ENCODE measurements at places on chromosomes 4 and X.

DNA sequence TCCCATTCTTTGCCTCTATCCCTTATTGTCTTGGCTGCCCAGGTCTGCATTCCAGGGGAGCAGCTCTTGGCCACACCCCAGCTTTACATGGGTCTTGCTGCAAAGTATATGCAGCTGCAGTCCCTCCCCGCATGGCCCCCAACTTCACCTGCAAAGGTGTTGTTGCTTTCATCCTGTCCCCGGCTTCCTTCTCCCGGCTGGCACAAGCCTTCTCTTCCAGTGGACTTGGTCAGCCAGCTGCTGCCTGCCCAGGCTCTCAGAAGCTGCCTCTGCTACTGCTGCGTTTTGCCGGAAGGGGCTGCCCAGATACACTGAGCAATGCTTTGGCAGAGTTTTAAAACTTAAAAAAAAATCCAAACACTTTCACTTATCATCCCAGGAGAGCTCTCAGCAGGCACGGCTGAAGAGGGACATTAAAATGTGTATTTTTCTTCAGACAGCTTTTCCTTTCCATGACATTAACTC lies 121.2 kb upstream of the PDLIM3 start:
- no peak overlapping the region for H3K27ac ChIP-seq
- H3K36me3 ChIP-seq = no peaks in the 10 kb centered on the region
- H3K4me1 ChIP-seq = no peaks in the 10 kb centered on the region
- no peak overlapping the region for H3K4me3 ChIP-seq
- no peak for ATAC-seq
- peaks cover 17% of the 10 kb centered on the region for H3K27me3 ChIP-seq

DNA sequence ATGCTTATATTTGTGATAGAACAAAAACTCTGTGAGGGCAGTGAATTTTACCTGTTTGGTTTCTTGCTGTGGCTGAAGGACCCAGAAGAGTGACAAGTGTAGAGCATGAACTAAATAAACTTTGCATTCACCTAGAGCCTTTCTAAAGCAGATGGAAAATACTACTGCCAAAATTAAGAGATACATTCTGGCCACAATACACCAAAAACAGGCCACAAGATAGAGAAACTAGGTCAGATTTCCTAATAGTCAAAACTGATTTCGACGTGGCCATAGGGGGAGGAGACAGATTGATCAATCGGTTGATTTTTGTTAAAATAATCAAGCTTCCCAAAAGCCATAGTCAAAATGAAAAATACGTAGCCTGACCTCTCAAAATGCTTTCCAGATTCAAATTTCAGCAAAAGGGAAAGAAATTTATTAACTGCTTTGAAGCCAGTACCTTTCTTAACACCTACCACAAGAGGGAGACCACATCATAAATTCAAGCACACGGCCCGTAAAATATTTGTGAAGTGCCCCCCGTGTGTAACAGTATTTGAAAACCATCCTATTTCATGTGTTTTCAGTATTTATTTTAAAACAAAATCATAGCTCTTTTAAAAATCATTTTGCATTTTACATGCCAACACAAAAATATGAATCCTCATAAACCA lies 132.4 kb downstream of the CORIN start:
- H3K36me3 ChIP-seq = no peaks in the 10 kb centered on the region
- no peak for ATAC-seq
- no peaks in the 10 kb centered on the region for H3K4me1 ChIP-seq

DNA sequence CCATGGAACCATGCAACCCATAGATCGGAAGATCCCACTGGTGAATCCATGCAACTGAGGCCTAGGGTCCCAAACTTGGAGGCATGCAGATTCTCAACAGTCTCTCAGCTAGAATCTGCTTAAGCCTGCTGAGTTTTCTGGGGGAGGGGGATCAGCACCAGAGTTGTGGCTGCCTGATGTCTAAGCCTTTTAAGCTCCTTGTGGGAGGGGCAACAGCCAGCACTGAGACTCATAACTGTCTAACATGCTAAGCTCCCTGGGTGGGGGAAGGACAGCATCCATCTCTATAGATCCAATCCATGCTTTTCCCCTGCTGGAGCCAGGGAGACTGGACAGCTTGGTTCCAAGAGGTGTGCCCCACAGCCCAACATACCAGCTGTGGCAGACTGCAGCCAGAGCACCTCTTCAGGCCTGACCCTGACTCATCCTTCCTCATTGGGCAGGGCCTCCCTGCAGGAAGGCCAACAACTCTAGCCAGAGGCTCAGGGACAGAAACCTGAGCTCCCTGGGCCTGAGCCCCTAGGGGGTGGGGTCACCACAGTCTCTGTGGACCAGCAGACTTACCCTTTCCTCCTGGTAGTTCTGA lies 300.1 kb upstream of the SLC7A11 start:
- no peaks in the 10 kb centered on the region for H3K4me1 ChIP-seq
- no peak overlapping the region for H3K4me3 ChIP-seq
- ATAC-seq = no peak
- no peaks in the 10 kb centered on the region for H3K27me3 ChIP-seq
- H3K36me3 ChIP-seq = no peaks in the 10 kb centered on the region
- no peak overlapping the region for H3K27ac ChIP-seq

GRCh38 chr4:81574991-81575390 lies 103.3 kb upstream of the RASGEF1B start:
- H3K36me3 ChIP-seq = no peaks in the 10 kb centered on the region
- ATAC-seq = no peak
- peaks cover 23% of the 10 kb centered on the region for H3K4me1 ChIP-seq
- H3K27ac ChIP-seq = no peak overlapping the region

- ATAC-seq = no peak
- peaks cover 45% of the 10 kb centered on the region for H3K36me3 ChIP-seq
- no peaks in the 10 kb centered on the region for H3K27me3 ChIP-seq
Observed at GRCh38 chrX:72349190-72349589, 43.5 kb upstream of the CITED1 start.

DNA sequence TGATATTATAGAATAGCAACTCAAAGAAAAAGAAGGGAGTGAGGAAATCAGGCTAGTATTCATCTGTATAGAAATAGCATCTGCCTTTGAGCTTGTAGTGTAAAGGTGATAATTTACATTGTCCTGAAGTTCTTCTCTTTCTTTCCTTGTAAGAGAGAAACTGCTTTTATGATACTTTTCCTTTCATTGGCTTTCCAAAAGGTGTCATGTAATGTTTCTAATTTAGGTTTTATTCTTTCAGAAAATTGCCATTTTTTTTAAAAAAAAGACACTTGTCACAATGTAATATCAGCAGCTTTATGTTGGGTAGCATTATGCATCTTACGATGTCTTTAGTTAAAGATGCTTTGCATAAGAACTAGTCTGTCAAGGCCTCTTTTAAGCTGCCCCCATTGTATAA lies 1153.8 kb upstream of the PCDH7 start:
- no peak overlapping the region for H3K4me3 ChIP-seq
- H3K27me3 ChIP-seq = no peaks in the 10 kb centered on the region
- no peak overlapping the region for H3K27ac ChIP-seq
- ATAC-seq = no peak
- no peaks in the 10 kb centered on the region for H3K36me3 ChIP-seq

- ATAC-seq = no peak
- no peaks in the 10 kb centered on the region for H3K36me3 ChIP-seq
- no peak overlapping the region for H3K27ac ChIP-seq
Observed at GRCh38 chr4:121720109-121720508, 23.3 kb upstream of the ANXA5 start.

DNA sequence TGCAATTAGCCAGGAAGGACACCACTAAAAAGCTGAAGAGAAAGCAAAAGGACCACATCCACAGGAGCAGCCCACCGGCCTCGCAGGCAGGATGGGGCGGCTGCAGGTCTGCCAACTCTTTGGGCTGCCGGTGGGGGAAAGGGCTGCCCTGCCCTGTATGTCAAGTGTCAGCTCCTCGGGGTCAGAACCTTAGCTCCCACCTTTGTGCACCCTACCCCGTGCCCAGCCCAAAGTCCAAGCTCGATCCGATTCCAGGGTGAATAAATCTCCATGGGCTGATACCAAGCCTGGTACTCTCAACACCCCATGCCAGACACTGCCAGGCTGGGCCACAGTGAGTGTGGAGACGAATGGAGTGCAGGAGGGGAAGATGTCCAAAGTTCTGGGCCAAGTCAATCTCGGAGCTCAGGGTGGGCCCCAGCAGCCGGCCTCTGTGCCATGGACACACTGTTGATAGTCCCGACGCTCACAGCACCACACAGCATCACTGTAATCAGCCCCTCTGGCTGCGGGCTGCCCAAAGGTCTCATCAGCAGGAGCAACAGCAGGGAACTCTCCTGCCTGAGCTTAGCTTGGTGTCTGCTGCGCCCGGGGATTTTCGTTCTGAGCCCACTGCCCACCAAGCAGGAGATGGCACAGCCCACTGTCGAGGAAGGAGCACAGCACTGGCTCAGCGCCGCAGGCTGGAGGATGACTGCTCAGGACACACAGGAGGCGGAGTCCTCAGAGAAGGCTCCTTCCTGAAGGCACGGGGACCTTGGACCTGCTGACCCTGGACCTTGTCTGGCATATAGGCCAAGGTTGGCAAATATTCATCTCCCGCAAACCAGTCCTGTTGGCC lies 84.4 kb downstream of the JAKMIP1 start:
- no peaks in the 10 kb centered on the region for H3K4me1 ChIP-seq
- no peak overlapping the region for H3K27ac ChIP-seq
- H3K4me3 ChIP-seq = no peak overlapping the region
- ATAC-seq = no peak
- no peaks in the 10 kb centered on the region for H3K36me3 ChIP-seq
- peaks cover 7% of the 10 kb centered on the region for H3K27me3 ChIP-seq

DNA sequence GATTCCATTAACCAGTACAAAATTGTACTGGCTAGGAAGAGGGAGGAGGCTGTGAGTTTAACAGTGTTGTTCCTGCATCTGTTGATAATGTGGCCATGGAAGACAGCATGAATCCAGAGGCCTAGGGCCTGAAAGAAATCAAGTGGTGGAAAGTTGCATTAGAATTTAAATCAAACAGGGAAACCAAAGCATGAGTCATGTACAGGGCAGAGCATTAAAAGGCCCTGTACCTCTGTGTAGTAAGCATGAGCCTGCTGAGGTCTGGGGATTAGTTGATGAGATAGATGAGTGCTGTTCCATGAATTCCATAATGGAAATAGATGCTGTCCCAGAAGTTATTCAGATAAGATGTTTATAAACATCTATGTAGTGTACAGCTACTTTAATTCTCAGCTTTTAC lies 58.3 kb downstream of the MID1IP1 start:
- H3K27ac ChIP-seq = no peak overlapping the region
- H3K4me3 ChIP-seq = no peak overlapping the region
- no peaks in the 10 kb centered on the region for H3K27me3 ChIP-seq

GRCh38 chr4:81173213-81173612 lies 41.8 kb downstream of the PRKG2 start:
- H3K27ac ChIP-seq = no peak overlapping the region
- H3K4me1 ChIP-seq = no peaks in the 10 kb centered on the region
- no peak overlapping the region for H3K4me3 ChIP-seq
- peaks cover 1% of the 10 kb centered on the region for H3K27me3 ChIP-seq

DNA sequence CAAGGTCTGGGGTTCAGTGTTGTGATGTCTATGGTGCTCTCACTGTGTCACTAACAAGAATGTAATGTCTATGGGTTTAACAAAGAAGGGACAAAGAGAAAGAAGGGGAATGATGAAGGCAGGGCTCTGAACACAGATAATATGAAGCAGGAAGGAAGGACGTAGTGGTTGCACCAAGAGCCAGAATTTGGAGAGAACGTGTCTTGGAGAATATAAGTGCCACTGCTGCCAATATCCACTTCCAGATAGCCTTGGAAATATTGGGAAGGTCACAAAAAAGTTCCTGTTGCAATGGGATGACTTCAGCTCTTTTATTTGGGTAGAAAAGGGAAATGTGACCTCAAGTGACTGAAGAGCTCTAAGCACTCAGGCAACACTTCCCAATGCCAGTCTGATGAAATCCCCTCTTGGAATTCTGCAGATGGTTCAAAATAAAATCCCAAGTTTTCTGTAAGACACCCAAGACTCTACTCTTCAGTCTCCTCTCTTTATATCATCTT lies 131.8 kb downstream of the PRKX start:
- ATAC-seq = no peak
- no peaks in the 10 kb centered on the region for H3K27me3 ChIP-seq
- H3K4me1 ChIP-seq = peaks cover 12% of the 10 kb centered on the region
- H3K36me3 ChIP-seq = peaks cover 17% of the 10 kb centered on the region
- no peak overlapping the region for H3K27ac ChIP-seq

DNA sequence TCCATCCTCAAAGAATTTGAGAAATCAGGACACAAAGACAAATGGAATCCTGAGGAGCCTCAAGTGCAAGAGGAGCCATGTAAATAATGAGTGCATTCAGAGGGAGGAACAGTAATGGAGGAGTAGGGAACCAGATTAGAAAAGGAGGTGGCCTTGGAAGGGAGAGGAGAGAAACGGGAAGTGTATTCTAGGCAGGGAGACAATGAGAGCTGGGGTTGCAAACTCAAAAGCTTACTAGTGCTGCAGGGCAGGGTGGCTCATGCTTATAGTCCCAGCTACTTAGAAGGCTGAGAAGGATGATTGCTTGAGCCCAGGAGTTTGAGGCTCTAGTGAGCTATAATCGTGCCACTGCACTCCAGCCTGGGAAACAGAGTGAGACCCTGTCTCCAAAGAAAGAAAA lies 113.2 kb upstream of the LSM6 start:
- H3K27ac ChIP-seq = no peak overlapping the region
- ATAC-seq = no peak
- no peaks in the 10 kb centered on the region for H3K4me1 ChIP-seq
- no peak overlapping the region for H3K4me3 ChIP-seq

GRCh38 chr4:77269505-77269904 lies 112.5 kb downstream of the CCNG2 start:
- no peak overlapping the region for H3K27ac ChIP-seq
- H3K4me3 ChIP-seq = no peak overlapping the region
- no peaks in the 10 kb centered on the region for H3K27me3 ChIP-seq
- H3K36me3 ChIP-seq = no peaks in the 10 kb centered on the region

GRCh38 chr4:4599481-4600275 lies 57.8 kb upstream of the STX18 start:
- no peak overlapping the region for H3K27ac ChIP-seq
- H3K36me3 ChIP-seq = peaks cover 44% of the 10 kb centered on the region
- H3K27me3 ChIP-seq = no peaks in the 10 kb centered on the region
- no peaks in the 10 kb centered on the region for H3K4me1 ChIP-seq

- H3K36me3 ChIP-seq = no peaks in the 10 kb centered on the region
- H3K27me3 ChIP-seq = peaks cover 8% of the 10 kb centered on the region
- no peak for ATAC-seq
- peaks cover 8% of the 10 kb centered on the region for H3K4me1 ChIP-seq
- no peak overlapping the region for H3K27ac ChIP-seq
Observed at GRCh38 chr4:146072376-146072775, 103.1 kb upstream of the LSM6 start.

- H3K27ac ChIP-seq = no peak within 1 kb of the TSS
- no peaks in the 10 kb centered on the region for H3K36me3 ChIP-seq
- no peak within 1 kb of the TSS for H3K4me3 ChIP-seq
- H3K27me3 ChIP-seq = peaks cover 20% of the 10 kb centered on the region
- peak; percentile 53 for ATAC-seq
Observed at GRCh38 chr4:157220371-157220881, at the start of gene GRIA2. Gene GRIA2, plus strand, starts transcription at chr4:157220728. Its CDS starts 315 bp downstream, at chr4:157221043.

DNA sequence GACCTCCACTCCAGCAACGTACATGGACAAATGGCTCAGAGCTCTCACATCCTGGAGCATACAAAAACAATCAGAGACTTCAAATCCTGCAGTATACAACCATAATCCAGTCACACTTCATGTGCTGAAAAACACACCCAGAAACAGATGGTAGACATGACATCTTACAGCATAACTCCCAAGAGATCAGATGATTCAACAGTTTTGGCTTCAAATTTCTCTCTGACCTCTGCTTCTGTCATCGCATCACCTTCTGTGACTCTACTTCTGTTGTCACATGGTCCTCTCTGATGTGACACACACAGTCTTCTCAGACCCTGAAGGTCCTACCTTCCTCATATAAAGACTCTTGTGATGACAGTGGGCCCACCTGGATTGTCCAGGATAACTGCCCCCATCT lies 18.5 kb downstream of the SUV39H1 start:
- H3K27ac ChIP-seq = no peak overlapping the region
- no peaks in the 10 kb centered on the region for H3K4me1 ChIP-seq
- H3K4me3 ChIP-seq = no peak overlapping the region
- no peak for ATAC-seq
- H3K27me3 ChIP-seq = no peaks in the 10 kb centered on the region

Measured in stimulated activated memory B cell treated with anti-CD40 and anti-IgM and Interleukin-4, amounts not matched to agents 10 μg/mL and 1 μg/mL and 100 μg/mL, for 72 hours (primary cell).